Ovary (tissue), 10 donors: ENCODE measurements at places on chromosomes 12 and 14. TPM values are rescaled to one million over a fixed set of nuclear protein-coding genes. Genes with fewer than 3 reads are reported as not detected.

Gene NKX2-1
- 0.18 TPM for total RNA-seq

Gene GLS2
- total RNA-seq: 1.7 TPM

Gene WNT5B
- total RNA-seq: 7.9 TPM

Gene KLRC3
- total RNA-seq: not detected

Gene TMEM132C
- 19.2 TPM for total RNA-seq

Gene CBLN3
- 10.5 TPM for total RNA-seq

Gene MYF6
- not detected for total RNA-seq

Gene EDDM3A
- total RNA-seq: not detected

DNA sequence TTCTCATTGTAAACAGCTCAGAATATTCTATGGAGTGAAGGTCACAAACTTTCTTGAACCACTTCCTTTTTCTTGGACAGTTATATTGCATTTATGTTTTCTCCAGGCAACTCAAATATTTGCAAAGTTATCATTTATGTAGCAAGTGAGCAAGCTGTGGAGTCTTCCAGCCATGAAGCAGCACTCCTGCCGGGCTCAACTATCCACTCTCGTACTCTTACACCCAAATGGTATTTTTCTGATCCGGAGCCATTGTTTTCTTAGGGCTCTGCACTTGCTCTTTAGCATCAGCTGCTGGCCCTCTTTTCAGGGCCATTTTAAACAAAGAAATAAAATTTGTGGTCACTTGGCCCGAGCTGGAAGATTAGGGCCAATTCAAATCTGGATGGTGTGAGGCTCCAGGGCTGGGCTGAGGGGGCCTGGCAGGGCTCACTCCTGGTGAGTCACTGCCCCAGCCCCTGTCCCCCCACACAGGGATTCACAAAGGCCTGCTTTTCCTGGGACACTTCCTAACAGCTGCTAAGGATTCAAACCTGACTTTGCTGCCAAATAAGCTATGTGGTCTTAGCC, 19.7 kb downstream of the SYNE3 start:
- DNase-seq: peak; percentile 67

DNA sequence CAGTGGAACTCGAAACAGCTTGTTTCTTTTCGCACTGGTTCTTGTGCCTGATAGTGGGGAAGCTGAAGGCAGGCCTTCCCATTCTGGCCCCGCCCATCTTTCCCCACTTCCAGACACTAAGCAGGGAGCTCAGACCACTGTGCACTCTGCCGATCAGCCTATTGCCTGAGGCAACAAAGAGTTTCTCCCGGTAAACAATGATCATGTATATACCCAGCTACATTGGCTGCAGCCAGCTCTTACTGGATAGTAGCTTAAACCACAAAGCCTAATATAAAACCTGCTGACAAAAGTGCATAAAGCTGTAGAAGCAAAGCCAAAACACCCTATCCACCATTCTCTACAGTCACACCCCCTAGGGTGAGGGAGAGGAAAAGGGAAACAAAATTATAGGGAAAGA, 24.7 kb upstream of the GLIPR1 start:
- no peak for DNase-seq

- DNase-seq: no peak
Measured at GRCh38 chr12:51401900-51402299, 10.7 kb upstream of the GALNT6 start.

DNA sequence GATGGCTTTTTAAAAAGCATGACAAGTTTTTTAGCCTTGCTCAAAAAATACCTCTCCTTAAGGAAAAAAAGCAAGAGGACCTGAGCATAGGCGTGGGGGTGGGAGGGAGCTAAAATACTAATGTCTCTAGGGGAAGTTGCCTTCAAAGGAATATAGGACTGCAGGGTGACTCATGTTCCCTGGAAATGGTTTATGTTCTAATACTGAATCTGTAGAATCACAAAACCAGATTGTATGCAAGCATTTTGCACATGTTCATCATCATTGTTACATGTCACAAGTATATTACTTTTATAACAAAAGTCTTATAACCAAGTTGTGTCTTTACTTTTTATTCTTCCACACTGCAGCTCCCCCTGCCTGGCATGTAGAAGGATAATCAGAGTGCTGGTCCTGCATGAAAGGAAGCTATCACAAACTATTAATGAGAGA, 36.6 kb downstream of the GPR135 start:
- DNase-seq: no peak

GRCh38 chr12:20140751-20141150, 227.6 kb upstream of the PDE3A start:
- no peak for DNase-seq

DNA sequence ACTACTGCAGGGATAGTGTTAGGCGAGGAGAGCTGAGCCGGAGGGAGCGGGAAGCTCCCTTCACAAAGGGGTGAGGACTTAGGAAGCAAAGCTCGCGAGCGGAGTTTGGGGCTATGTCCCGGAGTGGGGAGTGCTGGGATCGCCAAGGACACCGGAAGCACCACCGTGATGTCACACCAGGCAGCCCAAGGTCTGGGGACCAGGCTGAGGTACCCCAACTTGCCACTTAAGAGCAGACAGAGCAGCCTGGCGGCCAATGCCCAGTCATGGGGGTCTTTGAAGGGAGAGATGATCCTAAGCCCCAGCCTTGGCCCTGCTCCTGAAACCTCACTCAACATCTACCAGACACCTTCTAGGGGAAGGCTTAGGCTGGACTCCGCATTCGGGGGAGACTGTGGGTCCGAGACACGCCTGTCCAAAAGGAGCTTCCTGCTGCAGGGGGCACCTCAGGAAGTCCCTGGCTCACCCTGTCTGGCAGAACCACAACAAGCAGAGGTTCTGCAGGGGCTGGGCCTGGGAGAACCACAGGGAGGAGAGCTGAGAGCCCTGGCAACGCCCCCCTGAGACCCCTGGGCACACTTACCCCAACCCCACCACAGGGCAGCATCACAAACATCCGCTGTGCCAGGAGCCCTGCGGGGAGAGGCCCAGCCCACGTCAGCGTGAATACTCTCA, 17.8 kb downstream of the SLC48A1 start:
- DNase-seq: no peak

DNA sequence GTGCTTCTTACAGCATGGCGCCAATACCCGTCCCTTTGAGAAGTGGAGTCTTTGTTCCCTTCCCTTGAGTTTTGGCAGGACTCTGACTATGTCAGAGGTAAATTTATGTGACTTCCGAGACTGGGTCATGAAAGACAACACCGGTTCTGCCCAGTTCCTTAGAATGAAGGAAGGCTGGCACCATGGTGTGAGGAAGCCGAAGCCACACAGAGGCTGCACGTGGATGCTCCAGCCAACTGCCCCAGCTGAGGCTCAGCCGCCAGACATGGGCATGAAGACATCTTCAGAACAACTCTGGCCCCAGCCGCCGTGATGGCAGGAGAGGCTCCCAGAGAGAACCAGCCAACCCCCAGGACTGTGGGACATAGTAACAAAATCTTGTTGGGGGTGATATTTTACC, 111.2 kb downstream of the CALM1 start:
- DNase-seq: no peak

- DNase-seq: no peak
Measured at GRCh38 chr12:54786081-54786480, 68.2 kb upstream of the MUCL1 start.

DNA sequence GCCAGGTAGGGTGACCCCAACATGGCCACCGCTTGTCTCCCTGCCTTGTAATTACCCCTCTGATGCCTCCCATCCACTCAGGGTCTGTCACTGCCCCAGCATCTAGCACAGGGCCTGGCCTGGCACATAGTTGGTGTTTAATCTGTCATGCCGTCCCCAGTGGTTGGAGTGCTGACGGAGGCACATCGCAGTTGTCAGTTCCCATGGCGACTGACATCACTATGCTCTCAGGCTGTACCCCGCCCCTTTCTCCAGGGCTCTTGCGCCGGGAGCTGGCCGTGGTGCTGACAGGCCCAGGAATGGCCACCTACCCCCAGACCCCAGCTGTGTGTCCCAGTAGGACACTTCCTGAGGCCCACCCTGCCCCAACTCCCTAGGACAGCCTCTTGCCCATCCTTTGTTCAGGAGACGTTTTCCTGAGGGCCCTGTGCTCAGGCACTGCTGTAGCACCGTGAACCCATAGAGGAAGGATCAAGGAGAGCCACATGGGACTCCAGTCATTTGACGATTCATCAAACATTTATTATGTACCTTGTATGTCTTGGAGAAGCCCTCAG, 23.0 kb downstream of the FAM222A start:
- peak; percentile 29 for DNase-seq

DNA sequence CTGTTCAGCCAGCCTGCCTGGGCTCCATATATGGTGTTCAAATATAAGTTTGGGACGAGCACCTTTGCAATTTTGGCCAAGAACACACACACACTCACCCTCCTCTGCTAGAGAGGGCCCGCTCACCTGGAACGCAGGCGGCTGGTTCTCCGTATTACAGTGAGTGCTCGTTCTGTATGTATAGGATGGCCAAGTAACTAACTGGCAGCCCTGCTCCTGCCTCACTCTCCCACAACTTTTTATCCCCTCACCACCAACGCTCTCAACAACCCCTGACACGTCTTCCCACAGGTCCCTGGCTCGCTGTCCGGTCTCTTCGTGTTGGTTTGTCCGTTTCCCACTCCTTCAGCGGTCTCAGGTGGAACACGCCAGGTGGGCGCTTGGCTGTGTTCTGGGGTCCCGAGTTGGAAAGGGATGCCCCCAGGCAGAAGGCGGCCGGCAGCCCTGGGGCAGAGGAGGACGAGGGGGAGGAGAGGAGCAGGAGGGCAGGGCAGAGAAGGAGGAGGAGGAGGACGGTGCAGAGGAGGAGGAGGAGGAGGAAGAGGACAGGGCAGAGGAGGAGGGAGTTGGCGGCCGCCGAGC, 398 bp upstream of the MSRB3 start:
- no peak for DNase-seq

- DNase-seq: no peak
Measured at GRCh38 chr14:77238356-77238755, 32.6 kb downstream of the NGB start.

DNA sequence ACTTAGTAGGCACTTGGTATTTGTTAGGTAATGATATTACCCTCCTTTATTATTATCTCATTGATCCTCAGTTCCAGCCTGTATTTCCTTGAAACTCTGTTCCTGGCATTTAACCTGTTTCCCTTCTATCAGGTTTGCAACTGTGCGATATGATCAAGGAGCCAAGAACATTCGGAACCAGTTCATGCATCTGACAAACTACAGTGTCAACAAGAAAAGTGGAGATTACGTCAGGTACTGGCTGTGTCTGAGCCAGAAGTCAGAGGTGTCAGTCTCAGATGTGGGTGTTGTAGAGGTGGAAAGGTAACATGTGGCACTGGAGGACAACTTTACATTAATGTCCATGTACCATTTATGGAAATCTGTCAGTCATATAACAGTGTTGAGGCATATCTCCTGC, 56.7 kb downstream of the TTLL5 start:
- DNase-seq: no peak

DNA sequence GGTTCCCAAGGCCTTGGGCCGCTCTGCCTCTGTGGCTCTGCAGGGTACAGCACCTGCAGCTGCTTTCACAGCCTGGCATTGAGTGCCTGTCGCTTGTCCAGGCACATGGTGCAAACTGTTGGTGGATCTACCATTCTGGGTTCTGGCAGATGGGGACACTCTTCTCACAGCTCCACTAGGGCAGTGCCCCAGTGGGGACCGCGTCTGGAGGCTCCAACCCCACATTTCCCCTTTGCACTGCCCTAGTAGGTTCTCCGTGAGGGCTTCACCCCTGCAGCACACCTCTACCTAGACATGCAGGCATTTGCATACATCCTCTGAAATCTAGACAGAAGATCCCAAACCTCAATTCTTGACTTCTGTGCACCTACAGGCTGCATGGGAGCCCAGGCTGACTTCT, 19.2 kb upstream of the ASPG start:
- no peak for DNase-seq

DNA sequence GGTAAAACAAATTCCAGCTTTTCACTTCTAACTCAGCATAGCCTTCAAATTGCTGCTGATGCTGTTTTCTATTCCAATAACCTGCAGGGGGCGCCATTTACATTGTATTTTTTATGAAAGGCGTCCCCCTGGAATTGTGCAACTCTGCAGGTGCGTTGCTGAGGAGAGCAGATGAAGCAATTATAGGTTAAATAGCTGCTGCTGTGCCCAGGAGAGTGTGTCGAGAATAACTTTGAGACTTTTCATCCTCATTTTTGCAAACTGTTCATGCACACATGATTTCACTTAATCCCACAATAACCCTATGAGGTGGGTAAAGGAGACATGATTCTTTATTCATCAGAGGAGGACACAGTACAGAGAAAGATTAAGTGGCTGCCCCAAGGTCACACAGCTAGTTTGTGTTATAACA, 75.7 kb downstream of the MYRFL start:
- peak; percentile 51 for DNase-seq

DNA sequence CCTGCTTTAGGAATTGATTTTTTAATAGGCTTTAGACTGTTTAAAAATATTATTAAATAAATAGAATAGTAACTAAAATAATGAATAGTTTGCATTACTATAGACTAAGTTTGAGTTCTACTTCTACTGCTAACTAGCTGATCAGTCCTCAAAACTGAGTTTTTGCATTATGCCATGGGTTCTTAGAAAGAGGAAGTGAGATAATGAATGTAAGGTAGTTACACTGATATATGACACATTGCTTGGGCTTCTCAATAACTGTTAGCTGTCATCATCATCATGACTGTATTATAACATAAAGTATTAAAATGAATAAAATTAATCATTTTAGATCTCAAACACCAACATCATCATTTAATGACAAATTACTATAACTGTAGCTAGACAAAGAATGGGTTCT, 949.7 kb downstream of the TRHDE start:
- no peak for DNase-seq

- no peak for DNase-seq
Measured at GRCh38 chr12:25301798-25302197, 51.1 kb upstream of the KRAS start.

GRCh38 chr12:116783525-116784237, 45.6 kb downstream of the RNFT2 start:
- DNase-seq: no peak

GRCh38 chr12:92145481-92145730, 240 bp downstream of the BTG1 start:
- no peak for DNase-seq

- no peak for DNase-seq
Measured at GRCh38 chr14:20350860-20351259, 7.4 kb downstream of the PARP2 start.

DNA sequence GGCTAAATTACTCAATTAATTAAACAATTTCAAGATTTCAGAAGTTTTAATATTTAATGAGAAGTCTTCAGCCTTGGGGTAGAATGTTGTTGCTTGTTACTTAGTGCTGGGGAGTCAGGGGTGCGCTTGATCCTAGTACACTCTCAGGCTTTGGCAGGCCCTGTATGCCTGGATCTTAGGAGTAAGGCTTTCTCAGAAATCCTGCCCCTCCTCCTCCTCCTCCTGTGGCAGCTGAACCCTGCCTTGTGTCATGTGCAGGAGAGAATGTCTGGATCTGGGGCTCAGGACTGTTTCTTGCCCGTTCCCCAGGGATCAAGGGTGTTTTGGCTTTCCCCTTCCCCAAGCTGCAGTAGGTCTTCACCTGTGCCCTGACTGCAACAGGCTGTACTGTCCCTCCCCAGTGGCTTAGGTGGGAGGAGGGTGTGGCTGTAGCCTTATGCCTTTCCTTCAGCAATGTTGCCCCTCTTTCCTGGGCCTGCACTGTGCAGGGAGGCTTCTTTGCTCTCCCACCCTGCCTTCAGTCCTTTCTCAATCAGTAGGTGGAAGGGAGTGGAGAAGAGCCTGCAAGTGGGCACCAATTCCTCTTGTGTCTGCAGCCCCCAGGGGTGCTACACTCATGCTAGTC, 108.2 kb downstream of the SLC38A6 start:
- no peak for DNase-seq
